H9 (cell line): ENCODE measurements at places on chromosomes 2 and 18.

GRCh38 chr2:206212673-206213513 is 53.2 kb downstream of the EEF1B2 start:
- peak overlapping the region; percentile 63 for H3K27ac ChIP-seq
- H3K4me1 ChIP-seq: peaks cover 6% of the 10 kb centered on the region; the same call in 1 of the 2 replicates
- DNase-seq: no peak
- no peaks in the 10 kb centered on the region for H3K27me3 ChIP-seq
- peak overlapping the region; percentile 7; the same call in 1 of the 2 replicates for H3K4me3 ChIP-seq
- no peaks in the 10 kb centered on the region for H3K36me3 ChIP-seq

DNA sequence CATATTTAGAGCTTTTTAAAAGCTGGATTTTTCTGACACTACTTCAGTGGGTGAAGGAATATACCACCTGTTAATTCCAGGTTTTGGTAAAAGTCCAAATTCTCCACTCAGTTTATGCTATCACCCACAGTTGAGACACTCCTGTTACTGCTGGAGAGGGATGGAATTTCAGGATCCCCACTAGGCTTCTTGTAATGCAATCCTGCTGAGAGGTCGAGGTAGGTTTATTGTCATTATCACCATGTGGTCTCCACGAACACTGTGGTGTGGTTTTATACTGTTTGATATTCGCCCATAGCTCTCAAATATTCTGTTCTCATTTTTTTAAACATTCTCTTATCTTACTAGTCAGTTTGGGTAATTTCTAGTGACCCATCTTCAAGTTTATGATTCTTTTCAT is 167.9 kb downstream of the CCDC102B start:
- no peak for DNase-seq
- H3K4me3 ChIP-seq: no peak overlapping the region
- H3K36me3 ChIP-seq: no peaks in the 10 kb centered on the region
- H3K4me1 ChIP-seq: no peaks in the 10 kb centered on the region

DNA sequence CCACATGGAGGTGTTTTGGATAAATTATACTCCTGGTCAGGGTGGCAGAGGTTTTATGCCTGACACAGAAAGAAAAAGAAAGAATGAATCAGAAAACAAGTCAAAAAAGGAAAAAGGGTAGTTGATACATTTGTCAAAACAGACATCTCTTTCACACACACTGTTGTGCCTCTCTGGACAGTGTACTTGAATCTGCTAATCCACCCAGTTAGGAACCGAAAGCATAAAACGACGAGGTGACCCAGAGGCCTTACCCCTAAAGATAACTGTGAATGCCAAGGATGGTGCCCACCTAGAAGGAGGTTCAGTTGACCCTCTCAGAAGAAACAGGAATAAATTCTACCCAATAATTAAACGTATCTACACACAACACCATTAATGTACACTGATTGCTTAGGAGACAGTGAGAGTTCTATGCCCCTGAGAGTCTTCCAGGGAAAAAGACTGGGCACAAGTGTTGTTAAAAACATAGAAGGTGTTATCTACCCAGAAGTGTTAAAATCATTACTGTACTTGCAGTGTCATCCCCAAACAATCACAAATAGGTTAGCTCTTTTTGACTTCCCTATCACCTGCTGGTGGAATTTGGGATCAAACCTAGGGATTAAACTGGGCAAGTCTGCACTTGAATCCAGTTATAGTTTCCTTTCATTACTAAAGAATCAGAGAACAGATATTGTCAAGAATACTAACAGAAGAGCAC is 123.2 kb upstream of the DNAJC10 start:
- no peak overlapping the region for H3K27ac ChIP-seq
- H3K36me3 ChIP-seq: no peaks in the 10 kb centered on the region
- H3K27me3 ChIP-seq: no peaks in the 10 kb centered on the region

GRCh38 chr2:21381421-21381820 is 257.7 kb downstream of the TDRD15 start:
- H3K36me3 ChIP-seq: no peaks in the 10 kb centered on the region
- no peaks in the 10 kb centered on the region for H3K27me3 ChIP-seq
- H3K4me3 ChIP-seq: no peak overlapping the region
- H3K4me1 ChIP-seq: no peaks in the 10 kb centered on the region; the same call in 1 of the 2 replicates
- no peak overlapping the region for H3K27ac ChIP-seq

DNA sequence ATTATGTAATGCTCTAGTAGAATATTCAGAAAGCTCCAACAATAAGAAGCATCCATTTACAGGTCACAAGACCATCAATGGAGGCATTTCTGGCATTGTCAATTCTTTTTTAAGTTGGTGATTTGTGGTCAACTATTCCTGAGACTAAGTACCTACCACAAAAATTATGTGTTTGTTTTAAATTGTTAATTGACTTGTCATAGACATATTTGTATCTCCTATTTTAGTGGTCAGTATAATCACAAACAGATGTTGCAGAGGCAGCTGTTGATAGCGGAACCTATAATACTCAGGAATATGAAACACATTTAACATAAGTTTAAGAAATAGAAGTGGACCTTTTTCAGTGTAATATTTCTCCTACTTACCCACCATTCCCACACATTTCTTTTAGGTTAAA is 430.1 kb downstream of the CCDC85A start:
- H3K4me3 ChIP-seq: no peak overlapping the region
- H3K27me3 ChIP-seq: no peaks in the 10 kb centered on the region
- no peak overlapping the region for H3K27ac ChIP-seq
- H3K36me3 ChIP-seq: no peaks in the 10 kb centered on the region; the same call in 1 of the 3 replicates
- no peak for DNase-seq

- H3K36me3 ChIP-seq: no peaks in the 10 kb centered on the region
- DNase-seq: no peak
- peak overlapping the region; percentile 48; the same call in 1 of the 3 replicates for H3K4me3 ChIP-seq
- no peaks in the 10 kb centered on the region for H3K4me1 ChIP-seq
Measured at GRCh38 chr18:10194592-10194991, 259.8 kb upstream of the APCDD1 start.

- H3K27me3 ChIP-seq: no peaks in the 10 kb centered on the region
- no peak overlapping the region for H3K4me3 ChIP-seq
- no peak overlapping the region for H3K27ac ChIP-seq
- H3K4me1 ChIP-seq: no peaks in the 10 kb centered on the region; the same call in 1 of the 2 replicates
- H3K36me3 ChIP-seq: peaks cover 1% of the 10 kb centered on the region; the same call in 1 of the 3 replicates
Measured at GRCh38 chr2:162729469-162729868, 109.1 kb downstream of the KCNH7 start.

GRCh38 chr2:150571121-150571520 is 83.7 kb upstream of the RND3 start:
- no peak overlapping the region for H3K4me3 ChIP-seq
- no peak for DNase-seq
- no peaks in the 10 kb centered on the region for H3K4me1 ChIP-seq

GRCh38 chr18:46397174-46397573 is 259.8 kb downstream of the LOXHD1 start:
- H3K36me3 ChIP-seq: no peaks in the 10 kb centered on the region; the same call in 1 of the 3 replicates
- no peak overlapping the region for H3K4me3 ChIP-seq
- no peaks in the 10 kb centered on the region for H3K4me1 ChIP-seq
- H3K27ac ChIP-seq: no peak overlapping the region
- H3K27me3 ChIP-seq: no peaks in the 10 kb centered on the region

- H3K27me3 ChIP-seq: no peaks in the 10 kb centered on the region
- H3K27ac ChIP-seq: no peak overlapping the region
- H3K36me3 ChIP-seq: no peaks in the 10 kb centered on the region
- no peak for DNase-seq
- no peaks in the 10 kb centered on the region for H3K4me1 ChIP-seq
Measured at GRCh38 chr2:136217996-136218395, 100.0 kb upstream of the CXCR4 start.

DNA sequence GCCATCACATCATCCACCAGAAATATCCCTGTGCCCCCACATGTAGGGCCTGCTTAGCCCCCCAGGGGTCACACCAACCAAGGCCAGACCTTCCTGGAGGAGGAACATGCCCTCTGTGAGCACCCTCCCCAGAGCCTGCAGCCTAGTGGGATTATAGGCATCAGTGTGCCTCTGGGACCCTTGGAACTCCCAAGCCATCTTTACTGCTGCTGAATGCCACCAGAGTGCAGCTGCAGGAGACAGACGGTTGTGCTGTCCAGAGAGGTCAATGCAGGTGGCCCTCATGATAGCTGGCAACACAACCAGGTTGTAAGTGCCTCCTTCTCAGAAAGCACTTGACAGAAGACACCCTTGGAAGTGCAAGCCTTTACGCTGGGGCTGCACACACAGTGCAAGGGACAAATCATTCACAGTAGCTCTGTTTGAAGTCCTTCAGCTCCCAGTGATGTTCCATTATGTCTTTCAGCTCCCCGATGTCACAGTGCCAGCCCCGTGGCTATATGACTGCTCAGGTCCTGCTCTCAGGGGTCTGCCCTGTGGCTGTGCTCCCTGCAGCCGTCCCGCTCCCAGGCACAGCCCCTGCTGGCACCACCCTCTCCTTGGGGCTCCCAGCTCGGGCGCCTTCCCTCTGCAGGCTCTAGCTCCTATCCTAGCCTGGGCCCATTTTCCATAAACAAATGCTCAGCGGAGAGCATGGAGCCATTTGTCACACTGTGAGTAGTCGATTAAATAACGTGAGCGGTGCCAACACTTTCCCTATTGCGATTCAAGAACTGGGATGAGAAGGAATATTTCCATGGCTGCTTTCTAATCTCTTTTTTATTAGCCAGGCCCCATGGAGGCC is 65.1 kb downstream of the EDAR start:
- H3K27ac ChIP-seq: no peak overlapping the region
- H3K4me3 ChIP-seq: no peak overlapping the region
- H3K4me1 ChIP-seq: no peaks in the 10 kb centered on the region
- H3K36me3 ChIP-seq: no peaks in the 10 kb centered on the region

GRCh38 chr2:43209204-43209717 is 17.1 kb downstream of the ZFP36L2 start:
- no peaks in the 10 kb centered on the region; the same call in 2 of the 3 replicates for H3K36me3 ChIP-seq
- no peaks in the 10 kb centered on the region; the same call in 1 of the 2 replicates for H3K4me1 ChIP-seq
- H3K27ac ChIP-seq: no peak overlapping the region
- DNase-seq: no peak
- no peaks in the 10 kb centered on the region for H3K27me3 ChIP-seq
- H3K4me3 ChIP-seq: no peak overlapping the region

GRCh38 chr2:105373344-105373781 is 25.5 kb downstream of the FHL2 start:
- no peaks in the 10 kb centered on the region for H3K4me1 ChIP-seq
- H3K27ac ChIP-seq: no peak overlapping the region

- DNase-seq: no peak
- H3K36me3 ChIP-seq: 0 out of 2 replicates have a peak, but pooled peaks cover 4% of the 10 kb centered on the region
- no peaks in the 10 kb centered on the region for H3K4me1 ChIP-seq
- H3K27me3 ChIP-seq: no peaks in the 10 kb centered on the region
Measured at GRCh38 chr2:220127876-220128275, 500.4 kb downstream of the SLC4A3 start.

DNA sequence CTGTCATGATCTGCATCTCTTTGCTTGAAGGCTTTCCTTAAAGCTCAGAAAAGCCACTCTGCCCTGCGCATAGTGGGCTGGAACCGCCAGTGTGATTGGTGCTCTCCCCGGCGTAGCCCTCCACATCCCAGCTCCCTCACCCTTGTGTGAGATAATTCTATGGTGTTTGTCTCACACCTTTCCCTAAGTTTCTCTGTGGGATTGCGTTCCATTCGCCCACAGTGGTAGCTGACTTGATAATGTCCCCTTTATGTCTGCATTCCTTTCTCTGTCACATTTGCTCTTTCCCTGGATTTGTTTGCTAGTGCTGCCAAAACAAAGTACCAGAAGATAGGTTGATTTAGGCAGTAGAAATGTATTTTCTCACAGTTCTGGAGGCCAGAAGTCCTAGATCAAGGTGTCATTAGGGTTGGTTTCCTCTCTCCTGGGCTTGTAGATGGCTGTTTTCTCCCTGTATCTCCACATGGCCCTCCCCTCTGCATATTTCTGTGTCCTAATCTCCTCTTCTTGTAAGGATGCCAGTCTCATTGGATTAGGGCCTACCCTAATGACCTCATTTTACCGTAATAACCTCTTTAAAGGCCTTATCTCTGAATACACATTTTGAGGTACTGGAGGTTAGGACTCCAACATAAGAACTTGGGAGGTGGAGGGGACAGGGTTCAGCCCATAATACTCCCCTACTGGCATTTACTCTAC is 7.4 kb upstream of the TMEM87B start:
- peaks cover 9% of the 10 kb centered on the region for H3K36me3 ChIP-seq
- no peak overlapping the region for H3K27ac ChIP-seq
- no peaks in the 10 kb centered on the region for H3K4me1 ChIP-seq
- no peak overlapping the region for H3K4me3 ChIP-seq
- H3K27me3 ChIP-seq: no peaks in the 10 kb centered on the region

GRCh38 chr2:44599130-44599529 is 237.4 kb downstream of the CAMKMT start:
- no peaks in the 10 kb centered on the region for H3K27me3 ChIP-seq
- H3K27ac ChIP-seq: no peak overlapping the region
- no peaks in the 10 kb centered on the region for H3K4me1 ChIP-seq
- no peak overlapping the region for H3K4me3 ChIP-seq
- DNase-seq: no peak
- H3K36me3 ChIP-seq: peaks cover 4% of the 10 kb centered on the region

DNA sequence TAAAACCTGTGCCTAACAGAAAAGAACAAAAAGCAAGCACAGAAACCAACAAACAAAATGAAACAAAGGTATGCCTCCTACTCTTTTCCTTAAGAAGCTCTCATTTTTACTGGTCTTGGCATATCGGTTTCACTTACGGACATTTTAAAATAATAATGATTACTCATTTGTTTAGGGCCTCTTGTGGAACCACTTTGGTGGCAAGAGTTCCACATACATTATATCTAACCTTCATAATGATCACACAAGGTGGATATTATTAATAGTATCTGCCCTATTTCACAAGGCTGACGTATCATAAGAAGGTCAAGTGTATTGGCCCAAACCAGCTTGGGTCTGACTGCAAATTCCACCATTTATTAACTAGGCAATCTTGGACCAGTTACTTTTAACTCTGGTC is 304.7 kb downstream of the TCF4 start:
- no peaks in the 10 kb centered on the region; the same call in 2 of the 3 replicates for H3K36me3 ChIP-seq
- H3K27me3 ChIP-seq: no peaks in the 10 kb centered on the region
- no peak overlapping the region for H3K27ac ChIP-seq
- no peaks in the 10 kb centered on the region; the same call in 1 of the 2 replicates for H3K4me1 ChIP-seq
- no peak overlapping the region for H3K4me3 ChIP-seq

DNA sequence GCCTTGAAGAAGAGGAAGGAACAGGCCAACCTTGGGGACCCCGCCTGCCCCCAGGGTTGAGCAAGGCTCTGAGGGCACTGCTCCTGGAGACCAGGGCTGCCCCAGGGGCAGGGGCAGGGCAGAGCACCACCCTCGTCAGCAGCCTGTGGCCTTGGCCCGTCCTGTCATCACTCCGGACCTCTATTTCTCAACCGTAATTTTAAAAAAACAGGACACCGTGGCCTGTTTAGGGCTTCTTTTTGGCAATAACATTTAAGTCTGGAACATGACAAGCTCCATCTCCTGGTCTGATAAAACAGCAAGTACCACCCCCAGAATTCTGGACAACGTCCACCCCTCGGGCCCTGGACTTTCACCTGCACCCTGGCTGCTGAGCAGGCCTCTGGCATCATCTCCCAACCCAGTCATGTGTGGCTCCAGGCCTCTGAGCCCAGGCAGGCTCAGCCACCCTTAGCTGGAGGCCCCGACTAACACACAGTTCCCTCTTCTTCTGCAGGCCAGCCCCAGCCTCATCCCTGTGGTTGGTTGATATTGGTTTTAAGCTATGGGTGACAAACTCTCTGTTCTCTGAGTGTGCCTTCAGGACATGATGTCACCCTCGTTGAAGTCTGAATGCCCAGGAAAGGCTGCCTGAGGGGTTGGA is 22.6 kb upstream of the ID2 start:
- DNase-seq: no peak
- H3K36me3 ChIP-seq: no peaks in the 10 kb centered on the region
- no peak overlapping the region for H3K27ac ChIP-seq

GRCh38 chr2:71157124-71157793 is 26.8 kb downstream of the MPHOSPH10 start:
- DNase-seq: peak; percentile 82
- H3K27ac ChIP-seq: no peak overlapping the region
- H3K4me1 ChIP-seq: no peaks in the 10 kb centered on the region; the same call in 1 of the 2 replicates
- no peaks in the 10 kb centered on the region for H3K27me3 ChIP-seq
- no peak overlapping the region for H3K4me3 ChIP-seq
- no peaks in the 10 kb centered on the region for H3K36me3 ChIP-seq
